ENCODE measurements at places on chromosomes 6 and 20. TPM values are rescaled to one million over a fixed set of nuclear protein-coding genes. Genes with fewer than 3 reads are reported as not detected.

DUSP15 gene
- total RNA-seq = 1.1 TPM

GRM1 gene
- not detected for total RNA-seq

SMPDL3A gene
- 85.7 TPM for total RNA-seq

NAA20 gene
- total RNA-seq = 38.1 TPM

MRPL2 gene
- total RNA-seq = 22.2 TPM

COL9A1 gene
- total RNA-seq = not detected

COL21A1 gene
- 5.4 TPM for total RNA-seq

GSTA1 gene
- total RNA-seq = not detected

- no peak for DNase-seq
These were observed 108.1 kb upstream of the SCP2D1 start for GRCh38 chr20:18705490-18705889.

DNA sequence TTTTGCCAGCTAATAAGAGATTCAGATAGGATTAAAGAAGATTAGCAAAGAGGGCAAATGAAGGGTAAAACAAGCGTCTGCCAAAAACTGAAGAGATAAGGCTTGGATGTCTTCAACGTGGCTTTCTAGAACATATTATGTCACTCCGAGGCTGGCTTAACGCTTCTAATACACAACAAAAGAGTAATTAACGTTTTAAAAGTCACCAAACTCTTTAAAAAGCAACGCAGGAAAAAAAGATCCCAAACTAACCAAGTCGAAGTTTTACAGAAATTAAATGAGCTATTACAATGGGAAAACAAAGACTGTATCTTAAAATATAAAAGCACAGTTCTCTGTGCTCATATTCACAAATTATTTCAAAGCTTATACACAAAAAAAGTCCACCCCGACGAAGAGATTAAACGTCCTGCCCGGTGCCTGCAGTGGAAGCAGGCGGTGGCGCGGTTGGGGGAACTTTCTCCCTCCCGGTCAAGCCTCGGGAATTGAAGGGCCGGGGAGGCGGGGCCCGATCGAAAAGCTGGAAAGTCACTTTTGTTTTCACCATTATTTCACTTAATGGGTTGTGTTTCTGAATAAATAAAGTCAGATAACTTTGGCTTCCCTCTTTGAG, 1.2 kb downstream of the MAK start:
- DNase-seq = no peak

- DNase-seq = no peak
These were observed 8.7 kb upstream of the RAMACL start for GRCh38 chr6:166595061-166595780.

DNA sequence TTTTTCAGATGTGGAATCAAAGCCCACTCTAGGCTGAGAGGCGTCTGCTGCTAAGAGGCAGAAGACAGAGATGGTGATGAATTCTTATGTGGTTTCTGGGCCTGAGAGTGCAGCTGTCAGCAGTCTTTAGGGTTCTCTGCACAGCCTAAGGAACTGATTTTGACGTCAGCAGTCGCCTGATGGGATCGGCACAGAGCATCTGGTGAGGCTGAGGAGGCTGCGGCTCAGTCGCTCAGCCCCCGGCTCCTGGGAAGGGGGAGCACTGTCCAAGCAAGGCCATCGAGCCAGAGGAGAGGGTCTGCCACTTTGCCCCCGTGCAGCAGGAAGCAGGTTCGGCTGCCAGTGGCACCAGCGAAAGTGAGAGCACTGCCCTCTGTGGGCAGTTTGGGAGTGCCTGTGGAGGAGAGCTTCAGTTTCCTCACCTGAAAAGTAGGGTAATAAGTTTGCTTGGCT, 92.5 kb downstream of the TCP11 start:
- no peak for DNase-seq

DNA sequence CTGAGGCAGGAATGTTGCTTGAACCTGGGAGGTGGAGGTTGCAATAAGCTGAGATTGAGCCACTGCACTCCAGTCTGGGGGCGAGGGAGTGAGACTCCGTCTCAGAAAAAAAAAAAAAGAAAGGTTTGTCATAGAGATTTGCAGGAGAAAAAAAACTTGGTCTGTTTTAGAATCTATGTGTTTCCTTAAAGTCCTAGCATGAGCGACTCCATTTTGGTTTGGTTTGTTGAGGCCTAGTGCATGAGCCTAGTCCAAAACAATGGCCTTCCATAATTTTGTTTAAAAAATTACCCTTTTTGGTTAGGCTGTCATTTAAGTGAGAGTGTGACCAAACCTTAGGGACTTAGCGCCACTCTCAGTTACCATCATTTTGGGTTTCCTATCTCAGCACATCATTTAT, 8.2 kb upstream of the GNMT start:
- no peak for DNase-seq

DNA sequence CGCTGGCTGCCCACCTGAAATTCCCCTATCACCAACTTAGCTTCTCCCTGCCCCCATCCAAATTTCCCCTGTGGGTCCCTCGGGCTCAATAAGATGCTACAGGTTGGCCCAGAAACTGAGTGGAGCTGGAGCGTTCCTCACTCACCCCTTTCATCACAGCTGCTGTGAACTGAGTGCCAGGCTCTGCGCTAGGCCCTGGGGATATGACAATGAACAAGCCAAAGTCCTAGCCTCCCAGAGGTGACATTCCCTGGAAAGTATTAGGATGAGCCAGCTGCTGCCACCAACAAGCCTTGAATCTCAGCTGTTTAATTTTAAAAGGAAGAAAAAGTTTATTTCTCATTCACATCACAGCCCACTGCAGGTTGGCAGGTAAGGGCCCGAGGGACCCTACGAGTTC, 86.6 kb upstream of the EYA2 start:
- peak; percentile 34 for DNase-seq

DNA sequence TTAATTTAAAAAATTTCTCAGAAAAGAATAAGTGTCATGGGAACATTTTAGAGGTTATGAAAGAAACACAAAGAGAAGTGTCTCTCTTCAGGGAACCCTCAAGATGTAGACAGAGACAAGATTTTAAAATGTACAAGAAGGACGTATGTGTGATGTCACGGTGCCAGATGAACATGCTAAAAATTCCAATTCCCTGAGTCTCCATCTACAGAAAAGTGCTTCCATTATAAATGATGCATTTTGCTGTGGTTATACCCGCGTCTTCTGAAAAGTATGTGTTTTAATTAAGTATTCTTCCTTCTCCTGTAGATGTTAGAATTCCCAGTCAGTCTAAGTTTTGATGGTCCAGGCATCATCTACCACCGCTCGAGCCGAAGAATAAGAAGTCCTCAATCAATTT, 489.1 kb downstream of the PREX1 start:
- no peak for DNase-seq

DNA sequence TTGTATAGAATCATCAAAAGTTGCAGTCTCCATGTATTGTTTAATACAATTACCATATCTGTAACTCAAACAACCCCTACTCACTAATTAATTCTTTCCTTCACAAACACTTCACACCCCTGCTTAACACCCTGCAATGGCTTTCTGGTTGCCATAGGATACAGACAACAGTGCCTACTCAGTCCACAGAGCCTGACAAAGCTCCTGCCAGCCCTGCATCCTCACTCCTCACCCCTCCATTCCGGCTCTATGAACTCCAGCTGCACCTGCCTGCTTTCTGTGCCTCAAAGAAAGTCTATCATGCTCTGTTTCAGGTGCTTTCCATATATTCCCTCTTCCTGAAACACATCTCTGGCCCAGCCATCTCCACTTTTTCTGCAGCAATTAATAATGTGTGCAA, 253.4 kb downstream of the HACE1 start:
- no peak for DNase-seq

- DNase-seq = no peak
These were observed 91.3 kb downstream of the CFAP61 start for GRCh38 chr20:20143646-20144045.

DNA sequence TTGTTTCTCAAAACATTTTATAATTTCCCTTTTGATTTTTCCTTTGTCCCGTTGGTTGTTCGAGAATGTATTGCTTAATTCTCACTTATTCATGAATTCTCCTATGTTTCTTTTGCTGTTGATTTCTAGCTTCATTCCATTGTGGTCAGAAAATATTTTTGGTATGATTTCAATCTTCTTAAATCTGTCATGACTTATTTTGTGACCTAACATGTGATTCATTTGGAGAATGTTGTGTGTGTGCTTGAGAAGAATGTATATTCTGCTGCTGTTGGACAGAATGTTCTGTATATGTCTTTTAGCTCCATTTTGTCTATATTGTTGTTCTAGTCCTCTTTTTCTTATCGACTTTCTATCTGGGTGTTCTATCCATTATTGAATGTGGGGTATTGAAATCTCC, 286.2 kb upstream of the RNF217 start:
- DNase-seq = no peak

DNA sequence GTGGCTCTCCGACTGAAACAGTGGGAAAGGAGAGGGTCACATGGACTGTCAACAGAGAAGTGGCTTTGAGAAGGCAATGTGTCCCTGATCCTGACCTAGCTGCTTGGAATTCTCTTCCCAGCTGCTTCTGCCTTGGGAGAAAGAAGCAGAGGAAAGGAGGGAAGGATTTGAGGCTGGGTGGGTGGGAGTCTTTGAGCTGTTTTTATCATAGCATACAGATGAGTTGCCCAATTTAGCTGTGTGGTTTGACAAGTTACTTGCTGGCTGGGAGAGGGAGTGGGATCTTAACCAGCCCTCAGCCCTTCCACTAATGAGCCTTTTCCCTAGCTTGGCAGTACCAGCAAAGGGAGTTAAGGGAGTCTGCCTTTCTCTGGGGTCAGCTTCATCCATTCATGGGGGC, 51.1 kb upstream of the MYL9 start:
- DNase-seq = no peak

GRCh38 chr20:13449868-13450434, 188.8 kb downstream of the TASP1 start:
- no peak for DNase-seq

DNA sequence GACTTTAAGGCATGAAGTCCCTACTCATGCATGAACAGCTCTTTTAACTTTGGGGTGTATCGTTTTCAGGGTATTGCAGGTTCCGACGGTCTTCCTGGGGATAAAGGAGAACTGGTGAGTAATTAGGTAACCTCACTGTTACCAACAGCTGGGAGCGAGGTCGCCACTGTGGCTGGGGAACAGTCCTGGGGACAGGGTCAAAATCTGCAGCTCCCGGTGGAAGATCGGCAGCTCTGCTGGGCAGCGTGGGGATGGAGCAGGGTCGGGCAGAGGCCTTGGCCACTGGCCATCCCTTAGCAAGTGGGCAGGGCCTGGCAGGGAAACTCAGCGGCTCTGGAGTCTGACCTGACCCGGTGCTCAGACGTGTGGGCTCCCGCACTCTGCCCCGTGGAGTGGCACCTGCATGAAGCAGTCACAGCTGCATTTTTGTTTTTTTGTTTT, 16.1 kb downstream of the COL9A3 start:
- peak; percentile 61 for DNase-seq

DNA sequence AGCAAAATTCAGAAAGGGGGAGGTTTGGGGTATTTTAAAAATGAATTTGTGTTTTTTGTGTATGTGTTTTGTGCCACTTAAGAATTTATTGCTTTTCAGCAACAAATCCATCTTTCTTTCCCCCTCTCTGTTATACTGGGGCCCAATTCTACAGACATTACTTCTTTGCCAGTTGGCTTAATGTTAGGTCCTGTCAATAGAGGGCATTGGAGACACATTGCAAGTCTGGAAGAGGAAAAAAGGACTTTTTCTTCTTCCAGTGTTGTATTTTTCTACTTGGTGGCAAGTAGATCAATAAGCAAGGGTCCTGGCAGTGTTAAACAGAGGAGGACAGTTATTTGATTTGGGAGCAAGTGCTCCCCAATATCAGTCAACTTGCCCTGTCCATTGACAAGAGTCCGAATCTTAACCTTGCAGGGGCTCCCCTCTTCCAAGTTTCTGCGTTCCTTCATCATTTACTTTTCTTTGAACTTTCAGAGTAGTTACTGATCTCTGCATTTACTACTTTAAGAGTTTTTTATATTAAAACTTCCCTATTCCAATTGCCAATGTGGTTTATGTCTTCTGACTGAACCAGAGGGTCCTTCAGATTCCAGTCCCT, 23.4 kb downstream of the SCML4 start:
- DNase-seq = no peak

DNA sequence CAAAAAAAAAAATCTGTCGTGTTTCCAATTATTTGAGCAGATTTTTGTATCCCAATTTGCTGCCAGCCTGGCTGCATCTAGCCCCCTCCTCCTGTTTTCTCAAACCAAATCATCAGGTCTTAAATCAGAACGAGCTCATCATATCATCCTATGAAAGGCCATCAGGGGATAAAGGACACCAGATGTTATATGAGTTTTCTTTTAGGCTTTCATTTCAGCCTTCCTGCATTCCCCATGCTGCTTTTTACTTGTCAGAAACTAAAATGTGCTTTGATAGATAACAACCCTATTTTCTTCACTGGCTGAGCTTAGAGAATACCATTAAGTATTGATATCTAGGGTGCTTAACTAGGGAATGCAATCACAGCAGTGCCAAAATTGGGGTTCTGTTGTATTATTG, 968.4 kb upstream of the SLC35B3 start:
- no peak for DNase-seq

All from suprapubic skin (tissue), 4 donors.